Stimulated activated CD8-positive, alpha-beta memory T cell treated with anti-CD3 and anti-CD28 coated beads, Interleukin-15, amount 100 ng/mL, for 1 hour (primary cell): ENCODE measurements at places on chromosomes 1 and 21.

DNA sequence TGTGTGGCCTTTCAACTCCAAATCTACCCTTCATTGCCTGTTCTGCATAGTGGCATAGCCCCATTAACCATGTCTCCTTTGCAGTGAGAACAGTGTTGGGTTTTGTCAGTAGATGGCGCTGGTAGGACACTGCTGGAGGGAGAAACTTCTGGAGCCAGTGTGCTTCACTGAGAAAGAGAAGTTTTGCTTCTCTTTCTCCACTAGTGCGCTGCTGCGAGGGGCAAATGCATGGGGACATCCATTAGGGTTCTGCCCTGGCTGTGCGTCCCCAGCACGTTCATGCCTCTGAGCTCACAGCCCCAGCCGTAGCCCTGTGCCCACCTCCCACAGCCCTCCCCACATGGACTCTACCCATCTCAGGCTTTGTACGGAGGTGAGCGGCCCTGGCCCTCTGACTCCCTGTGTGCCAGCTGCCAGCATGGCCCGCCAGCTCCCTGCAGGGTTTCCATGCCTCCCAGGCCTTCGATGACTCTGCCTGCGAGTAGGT is 53.1 kb downstream of the RIMS3 start:
- DNase-seq = peak; percentile 54

DNA sequence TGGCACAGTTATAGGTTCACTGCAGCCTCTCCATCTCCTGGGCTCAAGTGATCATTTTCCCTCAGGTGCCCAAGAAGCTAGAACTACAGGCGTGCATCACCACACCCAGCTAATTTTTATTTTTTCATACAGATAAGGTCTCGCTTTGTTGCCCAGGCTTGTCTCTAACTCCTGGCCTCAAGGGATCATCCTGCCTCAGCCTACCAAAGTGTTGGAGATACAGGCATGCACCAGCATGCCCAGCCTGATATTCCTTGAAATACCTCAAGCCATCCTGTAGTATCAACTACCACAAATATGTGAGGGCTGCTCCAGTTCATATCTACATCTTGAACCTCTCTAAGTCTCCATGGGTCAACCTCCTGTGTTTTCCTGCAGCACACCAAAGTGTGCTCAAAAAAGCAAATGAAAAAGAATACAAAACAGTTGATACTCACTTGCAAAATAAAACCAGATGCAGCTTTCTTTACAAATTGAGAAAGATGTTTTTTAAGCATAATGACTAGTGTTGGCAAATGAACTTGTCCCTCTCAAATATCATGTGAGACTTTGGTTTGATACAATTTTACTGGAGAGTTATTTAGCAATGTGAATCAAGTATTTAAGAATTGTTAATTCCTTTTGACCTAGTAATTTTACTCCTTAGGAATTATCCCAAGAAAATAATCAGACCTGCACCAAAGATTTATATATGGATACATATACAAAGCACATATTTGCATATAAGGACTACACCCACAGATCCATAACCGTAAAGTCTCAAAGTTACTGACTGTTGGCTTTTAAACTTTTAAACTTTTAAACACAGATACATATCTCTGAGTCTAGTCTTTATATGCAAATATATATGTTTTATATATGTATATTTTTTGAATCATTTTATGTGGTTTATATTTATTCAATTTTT is 197.7 kb downstream of the NRIP1 start:
- no peak for DNase-seq

GRCh38 chr1:236545621-236546169 is 21.9 kb downstream of the LGALS8 start:
- DNase-seq = no peak

DNA sequence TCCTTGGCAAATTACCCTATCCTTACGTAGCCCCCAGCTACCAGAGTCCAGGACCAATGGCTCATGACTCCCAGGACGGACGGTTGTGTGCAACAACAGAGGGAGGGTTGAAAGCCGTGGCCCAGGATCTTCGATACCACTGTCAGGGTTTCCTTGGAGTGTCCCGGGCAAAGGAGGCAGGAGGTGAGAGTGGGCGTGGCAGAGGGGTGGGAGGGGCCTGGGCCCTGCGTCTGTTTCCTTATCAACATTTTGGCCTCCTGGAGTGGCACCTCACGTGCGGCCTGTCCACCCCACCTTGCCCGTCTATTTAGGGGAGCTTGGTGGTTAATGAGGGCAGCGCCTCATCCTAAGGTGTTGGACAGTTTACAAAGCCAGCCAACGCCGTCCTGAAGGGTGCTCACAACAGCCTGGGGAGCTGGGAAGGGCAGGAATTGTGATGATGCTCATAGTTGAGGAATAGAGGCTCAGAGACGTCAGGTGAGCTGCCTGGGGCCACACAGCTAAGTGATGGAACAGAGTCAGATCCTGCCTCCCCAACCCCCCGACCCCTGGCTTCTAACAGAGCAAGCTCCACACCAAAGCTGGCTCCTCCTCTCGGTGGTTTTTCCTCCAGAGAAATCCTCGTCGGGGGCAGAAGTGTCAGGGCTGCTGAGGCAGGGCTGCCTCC is 17.4 kb upstream of the ARHGEF10L start:
- no peak for DNase-seq

DNA sequence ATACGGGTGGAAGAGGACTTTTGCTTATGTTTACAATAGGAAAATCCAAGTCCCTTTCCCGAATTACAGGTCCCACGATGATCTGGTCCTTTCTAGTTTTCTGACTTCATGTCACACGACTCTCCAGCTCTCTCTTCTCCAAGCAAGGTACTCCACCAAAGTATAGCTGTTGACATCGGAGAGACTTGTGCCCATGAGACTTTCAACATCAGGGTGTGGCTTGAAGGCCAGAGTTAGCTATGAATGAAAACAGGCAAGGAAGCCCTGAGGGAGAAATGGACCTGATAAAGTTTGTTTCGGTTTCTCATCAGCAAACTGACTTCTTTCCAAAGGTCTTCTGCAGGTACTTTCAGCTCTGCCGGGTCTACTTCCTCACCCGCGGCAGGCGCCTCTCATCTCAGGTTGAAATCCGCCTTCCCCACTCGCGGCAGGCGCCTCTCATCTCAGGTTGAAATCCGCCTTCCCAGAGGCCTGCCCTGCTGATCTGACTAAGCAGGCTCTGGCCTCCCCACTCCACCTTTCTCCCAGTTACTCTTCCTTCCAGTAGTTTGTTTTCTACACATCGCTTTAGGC is 2.1 kb upstream of the PER3 start:
- no peak for DNase-seq
